ENCODE measurements at places on chromosomes 3 and 15. TPM values are rescaled to one million over a fixed set of nuclear protein-coding genes. Genes with fewer than 3 reads are reported as not detected.

Gene CDHR4
- not detected for total RNA-seq

DNA sequence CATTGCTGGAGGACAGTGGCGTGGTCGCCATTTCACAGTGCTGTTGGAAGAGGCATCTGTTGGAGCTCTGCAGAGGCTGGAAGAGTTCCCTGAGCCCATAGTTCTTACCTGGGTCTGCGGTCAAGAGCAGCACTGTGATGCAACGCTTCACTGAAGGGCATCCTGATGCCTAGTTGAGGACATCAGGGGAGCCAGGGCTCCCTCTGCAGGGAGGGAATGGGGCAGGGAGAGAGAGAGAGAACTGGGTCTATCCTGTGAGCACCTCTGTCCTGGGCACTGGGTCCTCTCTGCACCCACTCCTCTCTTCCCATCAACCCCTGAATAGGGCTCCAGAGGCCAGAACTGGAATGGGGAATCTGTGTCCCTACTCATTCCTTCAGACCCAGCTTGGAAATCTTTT, 23.9 kb upstream of the MOBP start:
- peaks cover 6% of the 10 kb centered on the region for H3K27me3 ChIP-seq
- no peaks in the 10 kb centered on the region for H3K4me1 ChIP-seq
- H3K36me3 ChIP-seq, result no peaks in the 10 kb centered on the region

Gene SLC22A13
- total RNA-seq, result not detected

Gene STRIT1
- not detected for total RNA-seq

Gene C3orf62
- total RNA-seq, result 0.50 TPM

DNA sequence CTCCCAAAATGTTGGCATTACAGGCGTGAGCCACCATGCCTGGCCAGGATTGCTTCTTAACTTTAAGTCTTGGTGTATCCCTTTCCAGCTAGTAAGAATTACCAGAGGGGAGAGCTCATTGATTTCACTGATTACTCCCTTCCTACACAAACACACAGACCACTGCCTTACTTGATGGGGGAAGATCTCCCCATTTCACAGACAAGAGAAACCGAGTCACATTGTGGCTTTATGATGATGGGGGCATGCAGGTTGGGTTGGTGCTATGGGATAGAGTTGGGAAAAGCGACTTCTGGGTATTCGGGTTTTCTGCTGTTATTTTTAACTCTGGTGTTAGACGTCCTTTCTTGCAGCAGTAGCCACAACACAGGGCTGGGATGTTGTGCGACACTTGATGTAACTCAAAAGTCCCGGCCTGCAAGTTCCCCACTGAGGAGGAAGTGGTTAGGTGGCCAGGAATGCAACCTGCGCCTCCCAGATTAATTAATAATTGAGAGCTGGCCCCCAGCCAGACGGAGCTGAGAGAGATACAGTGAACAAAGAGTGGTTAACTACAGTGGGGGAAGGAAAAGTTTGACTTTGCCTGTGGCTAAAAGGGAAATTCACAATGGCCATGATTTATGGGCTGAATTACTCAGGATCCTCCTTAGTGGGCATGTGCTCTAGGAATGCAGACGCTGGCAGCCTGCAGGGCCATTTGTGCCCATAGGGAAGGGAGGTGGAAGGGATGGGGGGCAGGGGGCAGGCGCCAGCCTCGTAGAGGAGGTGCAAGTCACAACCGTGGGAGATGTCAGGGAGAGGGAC, 63.6 kb downstream of the SMAD6 start:
- H3K4me1 ChIP-seq, result peaks cover 90% of the 10 kb centered on the region
- H3K27me3 ChIP-seq, result no peaks in the 10 kb centered on the region
- peak; percentile 95 for DNase-seq
- peak overlapping the region; percentile 48 for H3K27ac ChIP-seq

Gene TMEM40
- total RNA-seq, result not detected

- H3K27ac ChIP-seq, result no peak overlapping the region
- DNase-seq, result no peak
- H3K36me3 ChIP-seq, result no peaks in the 10 kb centered on the region
- no peaks in the 10 kb centered on the region for H3K4me1 ChIP-seq
- H3K4me3 ChIP-seq, result no peak overlapping the region
- no peaks in the 10 kb centered on the region for H3K27me3 ChIP-seq
These were observed 22.9 kb downstream of the RAB6B start for GRCh38 chr3:133872781-133873180.

DNA sequence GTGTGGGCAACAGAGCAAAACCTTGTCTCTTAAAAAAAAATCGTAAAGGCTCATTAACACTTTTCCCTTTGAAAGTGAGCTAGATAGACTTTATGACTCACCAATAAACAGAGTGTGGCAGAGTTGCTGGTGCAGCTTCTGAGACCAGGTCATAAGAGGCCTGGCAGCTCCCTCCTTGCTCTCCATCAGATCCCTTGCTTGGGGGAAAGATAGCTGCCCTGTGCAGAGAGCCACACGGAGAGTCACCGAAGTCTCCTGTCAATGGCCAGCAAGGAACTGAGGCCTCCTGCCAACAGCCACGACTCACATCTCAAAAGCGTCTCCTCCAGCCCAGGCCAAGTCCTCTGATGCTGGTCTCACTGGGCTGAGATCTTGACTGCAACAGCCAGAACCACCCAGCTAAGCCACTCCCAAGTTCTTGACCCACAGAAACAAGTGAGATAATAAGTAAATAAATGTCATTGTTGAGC, 8.7 kb upstream of the GP9 start:
- H3K4me1 ChIP-seq, result peaks cover 8% of the 10 kb centered on the region
- no peak for DNase-seq
- H3K36me3 ChIP-seq, result no peaks in the 10 kb centered on the region
- H3K27me3 ChIP-seq, result no peaks in the 10 kb centered on the region

GRCh38 chr3:143478115-143478693, 358.6 kb downstream of the CHST2 start:
- no peaks in the 10 kb centered on the region for H3K4me1 ChIP-seq
- H3K36me3 ChIP-seq, result no peaks in the 10 kb centered on the region
- DNase-seq, result no peak
- no peak overlapping the region for H3K4me3 ChIP-seq

- no peak overlapping the region for H3K4me3 ChIP-seq
- DNase-seq, result no peak
- no peaks in the 10 kb centered on the region for H3K4me1 ChIP-seq
- no peak overlapping the region for H3K27ac ChIP-seq
- no peaks in the 10 kb centered on the region for H3K27me3 ChIP-seq
These were observed 24.9 kb downstream of the PRKCD start for GRCh38 chr3:53185761-53186465.

Measured in SJSA1 (cell line).